NCI-H526 treated with DMSO at 0.1 percent for 48 hours (cell line): ENCODE measurements at places on chromosomes 2 and 18.
A peak's percentile ranks its signal among the peaks of the same experiment; 100 is the strongest.

- DNase-seq, result no peak
These were observed 27.5 kb downstream of the CNRIP1 start for GRCh38 chr2:68292108-68292710.

- DNase-seq, result peak; percentile 84
These were observed 83.8 kb downstream of the AGAP1 start for GRCh38 chr2:235577404-235578330.

- DNase-seq, result no peak
These were observed 302.1 kb downstream of the ARHGAP15 start for GRCh38 chr2:143431316-143431715.

GRCh38 chr2:174594456-174594855, 3.1 kb downstream of the WIPF1 start:
- no peak for DNase-seq

DNA sequence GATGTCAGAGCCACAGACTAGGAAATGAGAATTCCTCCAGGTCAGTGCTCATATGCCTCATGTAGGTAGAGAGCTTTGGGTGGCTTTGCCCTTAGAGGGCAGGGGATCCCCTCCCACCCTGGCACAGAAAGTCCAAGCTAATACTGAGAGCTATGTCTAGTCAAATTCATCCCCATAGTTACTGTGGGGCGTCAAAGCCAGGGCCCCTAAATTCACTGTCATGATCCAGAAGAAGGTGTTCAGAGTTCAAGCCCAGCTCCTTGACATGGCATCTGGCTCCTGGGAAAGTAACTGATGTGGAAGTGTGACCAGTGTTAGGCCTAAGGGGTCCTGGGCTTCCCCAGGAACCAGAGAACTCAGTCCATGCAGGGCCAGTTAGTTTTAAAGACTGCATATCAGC, 1.8 kb downstream of the THNSL2 start:
- no peak for DNase-seq

DNA sequence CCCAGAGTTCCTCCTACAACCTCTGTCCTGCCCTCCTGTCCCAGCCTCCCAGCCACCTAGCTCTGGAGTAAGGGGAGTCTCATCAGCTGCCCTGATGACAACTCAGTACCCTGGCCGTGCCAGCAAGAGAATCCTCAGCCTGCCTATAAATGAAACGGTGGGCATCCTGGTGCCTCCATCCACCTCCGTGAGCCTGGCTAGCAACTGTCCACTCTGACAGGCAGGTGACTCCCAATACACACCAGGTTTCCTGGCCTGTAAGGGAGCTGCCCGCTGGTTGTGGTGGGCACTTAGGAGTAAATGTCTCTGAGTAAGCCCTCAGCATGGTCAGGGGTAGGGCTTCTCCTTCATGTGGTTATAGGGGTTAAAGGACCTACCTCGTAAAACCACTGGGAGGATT, 81.5 kb downstream of the XDH start:
- DNase-seq, result no peak

DNA sequence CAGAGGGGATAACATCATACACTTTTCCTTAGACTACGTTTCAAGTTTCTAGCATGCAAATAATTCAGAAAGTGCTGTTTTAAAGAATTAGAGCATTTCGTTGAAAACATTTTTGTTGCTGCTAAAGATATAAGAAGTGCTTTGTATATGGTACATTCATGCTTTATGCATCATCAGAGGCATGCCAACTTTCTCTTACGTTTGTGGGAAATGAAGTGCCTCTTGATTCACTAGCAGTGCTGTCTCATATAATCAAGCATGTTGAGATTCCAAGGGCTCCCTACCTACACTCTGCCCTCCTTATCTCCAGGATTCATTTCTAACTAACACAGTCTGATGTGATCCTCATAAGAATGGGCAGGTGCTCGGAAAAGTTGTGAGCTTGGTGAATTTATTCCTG, 748.6 kb upstream of the DDX18 start:
- DNase-seq, result no peak

DNA sequence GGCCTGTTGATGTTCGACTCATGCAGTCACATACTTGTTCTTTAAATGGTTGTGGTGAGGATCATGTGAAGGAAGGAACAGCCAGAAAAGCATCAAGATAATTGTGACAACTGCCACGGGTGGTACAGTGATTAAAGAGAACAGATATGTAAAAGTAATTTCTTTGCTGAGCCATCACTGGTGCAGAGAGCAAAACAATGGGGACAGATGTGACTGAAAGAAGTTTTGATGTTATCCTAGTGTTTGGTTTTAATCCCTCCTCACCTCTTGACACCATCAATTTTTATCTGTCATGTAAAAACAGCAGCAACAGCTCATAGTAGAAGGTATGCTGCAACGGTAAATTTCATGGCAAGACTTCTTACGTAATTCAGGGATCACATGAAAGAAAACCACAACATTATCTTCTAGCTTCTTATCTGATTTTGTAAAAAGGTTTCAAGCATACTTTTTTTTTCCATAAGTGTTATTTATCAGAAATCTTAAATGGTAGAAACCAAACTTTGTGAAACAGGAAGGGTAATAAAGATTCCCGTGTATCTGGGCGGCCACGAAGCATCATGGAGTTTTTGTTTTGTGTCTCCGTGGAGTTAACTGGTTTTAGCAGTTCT, 65.2 kb downstream of the PLCL1 start:
- no peak for DNase-seq

- DNase-seq, result no peak
These were observed 54.7 kb upstream of the TGFA start for GRCh38 chr2:70608373-70608772.

- no peak for DNase-seq
These were observed 373 bp upstream of the MTHFD2 start for GRCh38 chr2:74198023-74198460.

DNA sequence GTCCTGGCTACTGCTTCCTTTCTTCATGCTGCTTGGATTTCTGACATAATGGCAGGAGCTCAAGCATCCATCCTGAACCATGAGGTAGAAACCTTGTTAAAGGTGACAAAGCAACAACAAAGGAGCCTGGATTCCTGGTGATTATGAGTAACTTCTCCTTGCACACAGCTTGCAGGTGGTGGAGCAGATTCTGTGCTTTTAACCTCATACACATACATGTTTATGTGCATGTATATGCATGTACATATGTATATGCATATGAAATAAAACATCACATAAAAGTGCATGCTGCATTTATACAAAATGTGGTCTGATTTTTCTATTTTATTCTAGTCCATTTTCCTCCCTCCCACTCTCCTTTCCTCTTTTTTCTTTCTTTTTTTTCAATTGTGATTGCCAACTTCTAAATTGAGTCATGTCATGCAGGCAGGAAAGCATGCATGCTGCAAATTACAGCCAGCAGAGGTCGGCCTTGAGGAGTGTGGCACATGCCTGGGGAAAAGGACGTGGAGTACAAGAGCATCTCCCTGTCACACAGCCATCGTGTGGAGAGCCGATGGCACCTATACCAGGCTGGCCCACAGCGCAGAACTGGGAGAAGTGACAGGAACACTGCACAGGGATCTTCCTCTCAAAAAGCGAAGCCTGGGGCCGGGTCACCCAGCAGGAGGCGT, 17.9 kb downstream of the LCT start:
- DNase-seq, result no peak

GRCh38 chr2:75565472-75566462, 5.0 kb upstream of the EVA1A start:
- peak; percentile 40 for DNase-seq

GRCh38 chr2:78407960-78408794, 617.3 kb upstream of the REG3G start:
- DNase-seq, result no peak

- DNase-seq, result no peak
These were observed 1162.7 kb upstream of the ZEB2 start for GRCh38 chr2:145682546-145683157.

DNA sequence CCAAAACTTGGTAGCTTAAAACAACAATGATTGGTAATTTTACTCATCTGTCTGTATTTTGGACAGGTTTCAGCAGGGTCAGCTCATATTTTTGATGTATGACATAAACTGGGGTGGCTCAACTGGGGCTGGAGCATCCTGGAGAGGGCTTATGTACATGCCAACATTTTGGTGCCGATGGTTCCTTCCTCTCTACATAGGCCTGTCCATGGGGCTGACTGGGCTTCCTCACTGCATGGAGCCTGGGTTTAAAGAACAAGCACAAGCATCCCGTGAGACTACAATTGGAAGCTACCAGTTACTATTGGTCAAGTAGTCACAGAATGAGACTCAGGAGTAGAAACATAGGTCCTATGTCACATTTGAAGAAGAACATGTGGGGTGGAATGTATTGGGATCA, 95.0 kb downstream of the DDX1 start:
- DNase-seq, result no peak

DNA sequence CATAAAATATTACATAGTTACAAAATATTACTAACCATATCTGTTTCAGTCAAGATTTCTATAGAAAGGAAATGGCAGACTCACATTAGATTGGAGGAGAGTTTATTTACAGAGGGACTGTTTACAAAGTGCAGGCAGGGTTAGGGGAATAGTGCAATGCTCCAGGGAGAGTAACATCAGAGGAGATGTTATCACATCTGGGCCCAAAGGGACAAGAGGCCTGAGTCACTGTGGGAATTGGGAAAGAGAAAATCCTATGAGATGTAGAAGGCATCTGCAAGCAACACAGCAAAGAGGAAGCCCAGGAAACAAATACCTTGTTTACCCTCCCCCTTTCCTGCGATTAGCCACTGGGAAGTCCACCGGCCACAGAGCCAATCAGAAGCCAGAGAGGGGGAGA, 227.3 kb upstream of the TANK start:
- no peak for DNase-seq

- DNase-seq, result no peak
These were observed 88.8 kb downstream of the INHBB start for GRCh38 chr2:120434492-120435308.

- no peak for DNase-seq
These were observed 91.6 kb upstream of the CTDP1 start for GRCh38 chr18:79587779-79588635.

DNA sequence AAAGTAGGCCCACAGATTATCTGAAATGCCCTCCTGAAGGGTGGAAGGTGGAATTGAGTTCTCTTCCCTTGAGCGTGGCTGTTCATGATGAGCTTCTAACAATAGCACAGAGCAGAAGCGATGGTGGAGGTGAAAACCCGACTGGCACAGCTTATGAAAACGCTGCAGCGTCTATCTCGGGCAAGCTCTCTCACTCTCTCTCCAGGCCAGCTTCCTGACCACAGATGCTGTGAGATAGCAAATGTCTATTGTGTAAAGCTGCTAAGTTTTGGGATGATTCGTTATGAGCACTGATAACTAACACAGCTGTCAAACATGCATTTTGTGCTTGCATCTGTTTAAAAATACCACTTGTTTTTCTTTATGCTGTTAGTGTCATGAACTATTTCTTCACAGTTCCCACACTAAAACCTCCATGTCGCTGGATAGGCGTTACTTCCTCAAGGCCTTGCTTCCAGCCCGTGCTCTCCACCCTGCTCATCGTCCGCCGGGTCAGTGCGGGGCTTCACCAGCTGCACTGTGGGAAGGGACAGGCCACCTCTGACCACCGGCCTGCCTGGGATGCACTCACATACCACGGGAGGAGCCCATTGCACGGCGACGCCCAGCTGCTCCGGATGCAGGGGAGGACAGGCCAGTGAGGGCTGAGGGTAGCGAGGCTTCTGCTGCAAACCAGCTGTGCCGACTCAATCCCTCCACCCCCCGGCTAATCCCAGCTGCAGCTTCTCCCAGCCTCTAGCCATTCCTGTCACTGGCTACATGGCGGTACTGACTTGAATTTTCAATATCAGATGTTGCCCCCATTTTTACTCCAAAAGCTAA, 60.0 kb upstream of the OTOS start:
- DNase-seq, result no peak

DNA sequence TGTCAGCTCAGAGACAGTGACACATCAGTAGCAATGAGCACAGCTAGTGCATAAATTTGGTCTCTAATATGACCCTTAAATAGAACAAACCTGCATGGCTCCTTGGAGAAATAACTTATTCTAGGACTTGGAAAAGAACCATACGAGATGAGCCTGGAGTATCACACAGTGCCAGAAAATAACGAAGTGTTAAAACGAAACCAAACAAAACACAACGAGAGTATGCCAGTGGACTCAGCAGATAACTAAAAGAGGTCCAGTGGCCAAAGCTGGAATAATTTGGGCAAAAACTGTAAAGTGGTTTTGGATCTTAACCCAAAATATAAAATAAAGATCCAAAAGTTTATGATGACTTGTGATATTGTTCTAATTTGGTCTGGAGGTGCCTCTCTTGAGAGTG, 1599.0 kb upstream of the LRRTM1 start:
- DNase-seq, result no peak

DNA sequence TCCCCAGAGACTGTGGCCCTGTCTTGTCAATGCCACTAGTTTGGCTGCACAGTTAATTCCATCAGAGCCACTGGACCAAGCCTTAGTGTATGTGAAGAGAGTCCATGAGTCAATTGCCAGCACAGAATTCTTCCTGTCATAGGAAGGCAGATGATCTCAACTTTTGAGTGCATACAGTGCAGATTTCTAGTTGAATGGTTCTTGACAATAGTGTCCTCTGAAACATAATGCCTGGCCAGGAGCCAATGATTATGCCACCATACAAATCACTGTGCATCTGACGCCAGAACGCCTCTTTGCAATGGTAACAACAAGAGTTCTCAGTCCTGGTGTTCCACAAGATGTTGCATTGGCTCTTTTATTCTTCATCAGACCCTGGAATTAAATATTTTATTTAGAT, 7.1 kb downstream of the NEUROD1 start:
- no peak for DNase-seq

- DNase-seq, result no peak
These were observed 283.3 kb upstream of the VWC2L start for GRCh38 chr2:214127571-214127970.

- no peak for DNase-seq
These were observed 401.9 kb downstream of the LRP1B start for GRCh38 chr2:141728886-141729285.

GRCh38 chr2:105309147-105309545, 20.4 kb downstream of the TGFBRAP1 start:
- DNase-seq, result no peak

DNA sequence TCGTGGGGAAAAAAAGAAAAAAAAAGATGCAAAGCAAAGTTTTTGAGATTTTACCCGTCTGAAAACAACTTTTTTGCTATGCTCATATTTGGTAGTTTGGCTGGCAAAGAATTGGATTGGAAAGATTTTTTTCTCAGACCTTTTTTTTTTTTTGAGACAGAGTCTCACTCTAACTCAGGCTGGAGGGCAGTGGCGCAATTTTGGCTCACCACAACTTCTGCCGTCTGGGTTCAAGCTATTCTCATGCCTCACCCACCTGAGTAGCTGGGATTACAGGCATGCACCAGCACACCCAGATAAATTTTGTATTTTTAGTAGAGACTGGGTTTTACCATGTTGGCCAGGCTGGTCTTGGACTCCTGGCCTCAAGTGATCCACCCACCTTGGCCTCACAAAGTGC, 56.3 kb upstream of the TANC1 start:
- no peak for DNase-seq

- DNase-seq, result peak; percentile 31
These were observed 51.1 kb upstream of the RAPH1 start for GRCh38 chr2:203586206-203586605.

DNA sequence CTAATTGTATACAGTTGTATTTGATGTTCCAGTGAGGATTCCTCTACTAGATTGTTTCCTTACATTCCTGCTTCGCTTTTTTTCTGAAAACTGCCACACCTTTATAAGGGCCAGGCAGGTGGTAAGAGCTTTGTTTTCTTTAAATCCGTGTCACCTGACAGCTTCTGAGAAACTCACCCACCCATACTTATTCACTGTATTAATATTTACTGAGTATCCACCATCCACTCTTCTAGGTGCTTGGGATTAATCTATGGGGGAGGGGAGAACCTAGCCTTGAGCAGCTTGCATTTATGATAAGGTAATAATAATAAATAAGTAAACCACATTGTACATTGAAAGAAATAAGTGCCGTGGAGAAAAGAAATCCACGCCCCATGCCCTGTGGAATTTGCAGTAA, 174.7 kb upstream of the AGAP1 start:
- no peak for DNase-seq
